ENCODE measurements at places on chromosomes 7 and 10.
A peak's percentile ranks its signal among the peaks of the same experiment; 100 is the strongest.

- peak; percentile 79 for DNase-seq
Observed at GRCh38 chr10:34434119-34434594, 380.9 kb downstream of the PARD3 start.

GRCh38 chr10:124356701-124357560 is 61.8 kb downstream of the OAT start:
- no peak for DNase-seq

DNA sequence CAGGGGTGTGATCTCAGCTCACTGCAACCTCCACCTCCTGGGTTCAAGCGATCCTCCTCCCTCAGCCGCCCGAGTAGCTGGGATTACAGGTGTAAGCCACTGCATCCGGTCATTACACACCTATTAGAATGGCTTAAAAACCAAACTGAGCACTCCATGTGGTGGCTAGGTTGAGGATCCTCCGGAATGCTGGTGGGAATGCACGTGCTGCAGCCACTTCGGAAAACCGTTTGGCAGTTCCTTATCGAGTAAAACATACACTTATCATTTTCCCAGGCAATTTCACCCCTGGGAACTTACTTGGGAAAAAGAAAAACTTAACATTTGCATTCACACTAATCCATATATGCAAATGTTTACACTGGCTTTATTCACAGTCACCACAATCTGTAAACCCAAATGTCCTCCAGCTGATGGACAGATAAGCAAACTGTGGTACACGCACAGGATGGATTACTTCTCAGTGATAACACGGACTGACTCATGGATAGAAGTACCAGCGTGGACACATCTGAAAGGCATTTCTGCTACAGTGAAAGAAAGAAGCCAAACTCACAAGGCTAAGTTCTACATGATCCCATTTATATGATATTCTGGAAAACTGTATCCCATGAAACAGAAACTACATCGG is 20.4 kb downstream of the RFC2 start:
- DNase-seq = peak; percentile 98

- no peak for DNase-seq
Observed at GRCh38 chr10:132224343-132225072, 37.8 kb downstream of the DPYSL4 start.

GRCh38 chr10:127392351-127393235 is 156.5 kb upstream of the NPS start:
- DNase-seq = no peak

- peak; percentile 95 for DNase-seq
Observed at GRCh38 chr10:3468919-3469638, 296.5 kb upstream of the PITRM1 start.

- no peak for DNase-seq
Observed at GRCh38 chr7:96161897-96162296, 160.0 kb downstream of the SLC25A13 start.

DNA sequence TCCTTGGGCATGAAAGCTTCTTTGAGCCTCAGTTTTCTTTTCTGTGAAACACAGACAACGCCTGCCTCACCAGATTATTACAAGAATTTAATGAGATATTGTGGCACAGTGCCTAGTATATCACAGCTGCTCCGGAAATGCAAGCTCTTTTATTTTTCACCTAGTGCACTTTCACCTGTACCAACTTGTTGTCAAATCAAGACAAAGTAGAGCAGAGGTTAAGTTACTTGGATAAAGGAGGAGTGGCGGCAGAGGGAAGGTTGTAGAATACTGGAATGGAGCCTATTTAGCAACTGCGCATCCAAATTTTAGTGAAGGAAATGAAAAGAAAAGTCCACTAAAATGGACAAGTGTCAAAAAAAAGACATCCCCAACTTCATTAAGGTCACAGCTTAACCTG is 54.9 kb upstream of the RHOBTB1 start:
- DNase-seq = no peak

DNA sequence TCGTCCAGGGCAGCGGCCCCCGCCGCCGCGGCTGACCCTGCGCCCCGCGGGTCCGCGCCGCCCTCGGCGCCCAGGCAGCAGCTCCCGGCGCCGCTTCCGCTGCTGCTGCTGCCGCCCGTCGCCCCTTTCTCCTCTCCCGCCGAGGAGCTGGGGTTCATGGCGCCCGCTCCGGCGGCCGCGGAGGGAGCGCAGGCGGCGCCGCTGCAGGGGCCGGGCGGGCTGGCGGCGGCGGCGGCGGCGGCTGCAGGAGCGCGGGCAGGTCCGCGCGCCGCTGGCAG is 286 bp downstream of the DGKI start:
- DNase-seq = no peak

DNA sequence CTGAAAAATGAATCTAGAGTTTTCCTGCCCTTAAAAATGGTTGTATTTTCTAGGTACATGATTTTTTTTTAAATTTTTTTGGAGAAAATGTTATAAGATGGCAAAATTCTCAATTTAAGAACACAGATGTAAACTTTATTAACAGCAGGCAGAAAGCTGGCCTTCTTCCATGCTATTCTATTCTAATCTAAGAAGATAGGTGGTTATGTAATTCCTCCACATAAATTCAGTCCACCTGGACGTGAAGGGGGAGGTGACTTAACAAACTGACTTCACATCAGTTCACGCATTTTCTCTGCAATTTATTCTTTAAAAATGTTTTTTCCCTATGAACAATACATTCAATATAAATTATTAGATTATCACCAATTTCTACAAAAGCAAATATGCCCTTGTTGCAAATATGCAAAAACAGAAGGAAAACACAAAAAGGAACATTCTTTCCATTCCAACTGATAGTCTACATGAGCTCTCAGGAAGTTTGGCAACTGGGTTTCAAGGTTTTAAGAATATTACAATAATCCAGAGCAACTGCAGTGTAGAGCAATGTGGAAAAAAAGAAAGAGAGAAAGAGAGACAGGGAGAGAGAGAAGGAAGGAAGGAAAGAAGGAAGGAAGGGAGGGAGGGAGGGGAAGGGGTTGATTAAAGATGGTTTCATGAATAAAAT is 76.8 kb downstream of the HIBADH start:
- DNase-seq = no peak

Data from mesenchymal stem cell (in vitro differentiated cells and primary cell).